ENCODE measurements at places on chromosomes 12 and 14. TPM values are rescaled to one million over a fixed set of nuclear protein-coding genes. Genes with fewer than 3 reads are reported as not detected.

GRCh38 chr12:39413836-39414771 lies 28.8 kb downstream of the KIF21A start:
- H3K36me3 ChIP-seq = no peaks in the 10 kb centered on the region
- peaks cover 9% of the 10 kb centered on the region for H3K4me1 ChIP-seq
- no peak overlapping the region for H3K27ac ChIP-seq

DNA sequence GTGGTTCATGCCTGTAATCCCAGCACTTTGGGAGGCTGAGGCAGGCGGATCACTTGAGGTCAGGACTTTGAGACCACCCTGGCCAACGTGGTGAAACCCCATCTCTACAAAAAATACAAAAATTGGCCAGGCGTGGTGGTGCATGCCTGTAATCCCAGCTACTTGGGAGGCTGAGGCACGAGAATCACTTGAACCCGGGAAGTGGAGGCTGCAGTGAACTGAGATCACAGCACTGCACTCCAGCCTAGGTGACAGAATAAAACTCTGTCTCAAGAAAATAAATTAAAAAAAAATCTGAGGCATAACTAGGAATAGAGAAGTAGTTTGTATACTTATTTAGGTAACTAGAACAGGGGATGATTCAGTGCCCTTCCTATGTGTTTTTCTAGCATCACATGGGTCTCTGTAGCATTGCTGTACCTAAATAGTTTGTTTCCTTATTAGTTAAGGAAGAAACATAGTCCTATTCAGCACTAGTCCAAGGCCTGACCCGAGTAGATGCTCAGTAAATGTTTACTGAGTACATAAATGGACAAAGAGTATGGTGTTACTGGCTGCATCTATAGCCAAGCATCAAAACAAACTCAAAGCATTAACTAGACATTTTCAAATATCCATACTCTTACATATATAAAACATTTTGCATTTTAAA lies 21.7 kb downstream of the TAOK3 start:
- H3K36me3 ChIP-seq = peaks cover 25% of the 10 kb centered on the region
- no peaks in the 10 kb centered on the region for H3K27me3 ChIP-seq
- H3K4me1 ChIP-seq = peaks cover 22% of the 10 kb centered on the region
- H3K4me3 ChIP-seq = no peak overlapping the region

GRCh38 chr12:112349431-112349830 lies 32.8 kb downstream of the HECTD4 start:
- DNase-seq = no peak
- H3K4me3 ChIP-seq = no peak overlapping the region
- H3K36me3 ChIP-seq = no peaks in the 10 kb centered on the region

- peaks cover 19% of the 10 kb centered on the region for H3K4me1 ChIP-seq
- H3K27me3 ChIP-seq = peaks cover 68% of the 10 kb centered on the region
- H3K4me3 ChIP-seq = peak overlapping the region; percentile 82
- H3K27ac ChIP-seq = no peak overlapping the region
- DNase-seq = no peak
Measured at GRCh38 chr14:51095854-51096823, 1.2 kb upstream of the TRIM9 start.

- H3K4me1 ChIP-seq = peaks cover 11% of the 10 kb centered on the region
- DNase-seq = no peak
- no peaks in the 10 kb centered on the region for H3K27me3 ChIP-seq
- H3K36me3 ChIP-seq = peaks cover 61% of the 10 kb centered on the region
Measured at GRCh38 chr14:63986789-63987533, 134.2 kb downstream of the SYNE2 start.

GRCh38 chr12:13670285-13670866 lies 311.0 kb downstream of the GRIN2B start:
- H3K4me3 ChIP-seq = no peak overlapping the region
- no peak for DNase-seq
- no peaks in the 10 kb centered on the region for H3K4me1 ChIP-seq
- H3K36me3 ChIP-seq = no peaks in the 10 kb centered on the region
- no peak overlapping the region for H3K27ac ChIP-seq
- H3K27me3 ChIP-seq = peaks cover 5% of the 10 kb centered on the region

DNA sequence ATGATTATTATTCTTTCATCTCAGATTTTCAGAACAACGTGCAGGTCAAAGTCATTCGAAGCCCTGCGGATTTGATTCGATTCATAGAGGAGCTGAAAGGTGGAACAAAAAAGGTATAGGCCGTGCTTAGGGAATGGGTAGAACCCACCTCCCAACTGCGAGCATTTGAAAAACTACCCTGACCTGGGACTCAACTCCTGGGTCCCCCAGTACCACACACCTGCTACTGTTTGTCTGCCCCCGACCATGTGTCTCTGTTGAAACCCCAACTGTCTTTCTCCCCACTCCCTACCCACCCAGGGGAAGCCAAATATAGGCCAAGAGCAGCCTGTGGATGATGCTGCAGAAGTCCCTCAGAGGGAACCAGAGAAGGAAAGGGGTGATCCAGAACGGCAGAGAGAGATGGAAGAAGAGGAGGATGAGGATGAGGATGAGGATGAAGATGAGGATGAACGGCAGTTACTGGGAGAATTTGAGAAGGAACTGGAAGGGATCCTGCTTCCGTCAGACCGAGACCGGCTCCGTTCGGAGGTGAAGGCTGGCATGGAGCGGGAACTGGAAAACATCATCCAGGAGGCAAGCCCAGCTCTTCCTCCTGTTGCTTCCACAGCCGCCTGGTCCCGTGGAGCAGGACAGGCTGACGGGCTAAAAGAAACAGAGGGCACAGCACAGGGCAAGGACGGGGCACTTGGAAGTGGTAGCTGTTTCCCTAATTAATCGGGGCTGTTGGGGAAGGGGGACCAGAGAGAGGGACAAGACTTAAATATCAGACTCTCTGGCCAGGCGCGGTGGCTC lies 20.5 kb downstream of the AGAP2 start:
- H3K27ac ChIP-seq = no peak overlapping the region
- H3K4me3 ChIP-seq = no peak overlapping the region
- peaks cover 46% of the 10 kb centered on the region for H3K36me3 ChIP-seq
- no peaks in the 10 kb centered on the region for H3K27me3 ChIP-seq

GRCh38 chr12:93638954-93639353 lies 38.2 kb upstream of the CRADD start:
- no peak overlapping the region for H3K4me3 ChIP-seq
- DNase-seq = no peak
- peaks cover 28% of the 10 kb centered on the region for H3K27me3 ChIP-seq
- no peaks in the 10 kb centered on the region for H3K4me1 ChIP-seq
- no peaks in the 10 kb centered on the region for H3K36me3 ChIP-seq

GRCh38 chr14:100671386-100671901 lies 55.2 kb upstream of the DLK1 start:
- H3K36me3 ChIP-seq = no peaks in the 10 kb centered on the region
- H3K27ac ChIP-seq = no peak overlapping the region
- DNase-seq = no peak
- H3K27me3 ChIP-seq = peaks cover 41% of the 10 kb centered on the region
- no peaks in the 10 kb centered on the region for H3K4me1 ChIP-seq

DNA sequence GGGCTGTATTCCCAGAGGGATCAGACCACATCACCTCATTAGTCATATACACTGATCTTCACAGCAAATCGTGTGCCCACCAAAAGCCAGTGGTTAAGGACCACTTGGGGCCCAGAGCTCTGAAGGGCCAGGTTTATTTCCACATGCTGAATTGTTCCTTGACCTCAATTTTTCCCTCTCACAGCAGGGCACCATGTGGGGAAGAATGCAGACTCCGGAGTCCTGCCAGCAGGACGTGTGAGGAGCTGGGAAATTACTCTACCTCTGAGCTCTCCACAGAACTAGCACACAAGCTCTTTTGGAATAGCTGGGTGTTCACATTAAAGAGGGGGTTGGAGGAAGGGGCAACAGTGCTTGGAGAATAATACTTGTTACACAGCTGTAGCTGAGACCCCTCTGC lies 57.6 kb upstream of the SEL1L start:
- no peaks in the 10 kb centered on the region for H3K4me1 ChIP-seq
- H3K27me3 ChIP-seq = peaks cover 5% of the 10 kb centered on the region
- DNase-seq = no peak
- H3K36me3 ChIP-seq = no peaks in the 10 kb centered on the region

- no peak overlapping the region for H3K27ac ChIP-seq
- no peak for DNase-seq
- H3K4me1 ChIP-seq = no peaks in the 10 kb centered on the region
- H3K27me3 ChIP-seq = no peaks in the 10 kb centered on the region
Measured at GRCh38 chr12:117447665-117448366, 86.4 kb upstream of the NOS1 start.

- H3K4me1 ChIP-seq = no peaks in the 10 kb centered on the region
- no peak overlapping the region for H3K27ac ChIP-seq
- H3K4me3 ChIP-seq = no peak overlapping the region
- no peaks in the 10 kb centered on the region for H3K27me3 ChIP-seq
- no peak for DNase-seq
Measured at GRCh38 chr12:105813201-105813600, 325.6 kb downstream of the NUAK1 start.

DNA sequence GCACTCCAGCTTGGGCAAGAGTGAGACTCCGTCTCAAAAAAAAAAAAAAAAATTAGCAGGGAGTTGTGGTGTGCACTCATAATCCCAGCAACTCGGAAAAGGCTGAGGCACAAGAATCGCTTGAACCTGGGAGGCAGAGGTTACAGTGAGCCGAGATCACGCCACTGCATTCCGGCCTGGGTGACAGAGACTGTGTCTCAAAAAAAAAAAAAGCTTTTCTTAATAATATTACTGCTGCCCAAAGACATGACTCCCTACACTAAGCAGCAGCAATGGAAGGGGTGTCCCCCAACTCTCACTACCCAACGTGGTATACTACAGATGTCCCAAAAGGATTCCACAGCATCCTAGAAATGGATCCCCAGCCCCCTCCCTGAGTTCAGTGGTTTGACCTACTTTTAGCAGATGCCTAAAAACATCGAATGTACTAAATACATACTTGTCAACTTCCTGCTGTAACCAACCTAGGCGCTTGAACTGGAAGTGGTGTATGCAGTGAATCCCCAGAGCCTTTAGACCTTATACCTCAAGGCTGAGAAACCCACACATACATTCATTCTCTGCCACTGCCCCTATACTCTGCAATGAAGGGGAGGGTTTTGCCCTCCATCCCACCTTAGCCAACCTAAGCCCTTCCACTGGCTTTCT lies 8.5 kb upstream of the FKBP11 start:
- H3K4me1 ChIP-seq = peaks cover 19% of the 10 kb centered on the region
- peaks cover 37% of the 10 kb centered on the region for H3K36me3 ChIP-seq
- peak overlapping the region; percentile 84 for H3K27ac ChIP-seq

- no peak for DNase-seq
- no peak overlapping the region for H3K4me3 ChIP-seq
- H3K4me1 ChIP-seq = no peaks in the 10 kb centered on the region
- H3K27ac ChIP-seq = no peak overlapping the region
Measured at GRCh38 chr14:36944307-36945010, 227.9 kb downstream of the SLC25A21 start.

- no peaks in the 10 kb centered on the region for H3K4me1 ChIP-seq
- no peak overlapping the region for H3K4me3 ChIP-seq
- peaks cover 6% of the 10 kb centered on the region for H3K27me3 ChIP-seq
- no peak for DNase-seq
- no peaks in the 10 kb centered on the region for H3K36me3 ChIP-seq
Measured at GRCh38 chr12:65984227-65984479, 146.4 kb downstream of the LLPH start.

- H3K36me3 ChIP-seq = no peaks in the 10 kb centered on the region
- peaks cover 67% of the 10 kb centered on the region for H3K27me3 ChIP-seq
- H3K4me1 ChIP-seq = peaks cover 5% of the 10 kb centered on the region
- H3K27ac ChIP-seq = no peak overlapping the region
- DNase-seq = no peak
- no peak overlapping the region for H3K4me3 ChIP-seq
Measured at GRCh38 chr14:92252323-92252722, 70.6 kb upstream of the SLC24A4 start.

DNA sequence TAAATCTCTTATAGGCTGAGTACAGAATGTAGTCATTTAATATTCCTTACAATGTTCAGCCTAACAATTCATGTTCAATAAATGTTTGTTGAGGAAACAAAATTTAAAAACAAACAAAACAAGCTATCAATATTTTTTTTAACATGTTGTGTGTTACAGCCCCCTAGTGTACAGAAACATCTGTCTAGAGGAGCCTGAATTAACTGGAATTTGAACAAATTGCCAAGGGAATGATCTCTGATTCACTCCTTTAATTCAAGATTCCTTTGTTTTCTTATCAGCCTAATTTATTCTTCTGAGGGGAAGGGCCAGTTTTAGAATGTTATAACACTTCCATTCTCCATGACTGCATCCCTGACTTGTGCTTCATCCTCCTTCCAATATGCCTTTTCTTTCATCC lies 127.2 kb downstream of the CMAS start:
- peaks cover 4% of the 10 kb centered on the region for H3K4me1 ChIP-seq
- H3K27ac ChIP-seq = no peak overlapping the region
- H3K27me3 ChIP-seq = no peaks in the 10 kb centered on the region
- H3K36me3 ChIP-seq = no peaks in the 10 kb centered on the region

- H3K36me3 ChIP-seq = peaks cover 24% of the 10 kb centered on the region
- no peak overlapping the region for H3K4me3 ChIP-seq
- H3K4me1 ChIP-seq = peaks cover 8% of the 10 kb centered on the region
- H3K27ac ChIP-seq = no peak overlapping the region
- H3K27me3 ChIP-seq = no peaks in the 10 kb centered on the region
Measured at GRCh38 chr14:63371033-63371432, 52.3 kb upstream of the GPHB5 start.

DNA sequence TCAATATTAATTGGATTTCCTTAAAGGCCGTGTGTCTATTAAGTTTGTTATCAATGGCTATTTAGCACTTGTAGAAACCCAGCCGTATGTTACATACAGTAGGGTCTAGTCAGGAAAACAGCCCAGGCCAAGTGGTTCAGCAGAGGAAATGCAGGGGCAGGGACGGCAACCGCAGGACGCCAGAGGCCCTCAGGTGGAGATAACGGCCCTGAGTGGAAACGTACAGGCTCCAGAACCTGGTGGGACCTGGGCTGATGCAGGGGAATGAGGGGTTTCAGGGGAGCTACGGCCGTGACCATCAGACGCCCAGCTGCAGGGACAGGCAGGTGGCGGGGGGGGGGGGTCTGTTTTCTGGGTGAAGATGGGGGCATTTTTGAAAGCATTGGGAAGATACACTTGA lies 3.7 kb upstream of the ANKLE2 start:
- peak overlapping the region; percentile 69 for H3K27ac ChIP-seq
- peaks cover 24% of the 10 kb centered on the region for H3K36me3 ChIP-seq
- no peak for DNase-seq
- H3K27me3 ChIP-seq = no peaks in the 10 kb centered on the region
- peaks cover 54% of the 10 kb centered on the region for H3K4me1 ChIP-seq
- no peak overlapping the region for H3K4me3 ChIP-seq

DNA sequence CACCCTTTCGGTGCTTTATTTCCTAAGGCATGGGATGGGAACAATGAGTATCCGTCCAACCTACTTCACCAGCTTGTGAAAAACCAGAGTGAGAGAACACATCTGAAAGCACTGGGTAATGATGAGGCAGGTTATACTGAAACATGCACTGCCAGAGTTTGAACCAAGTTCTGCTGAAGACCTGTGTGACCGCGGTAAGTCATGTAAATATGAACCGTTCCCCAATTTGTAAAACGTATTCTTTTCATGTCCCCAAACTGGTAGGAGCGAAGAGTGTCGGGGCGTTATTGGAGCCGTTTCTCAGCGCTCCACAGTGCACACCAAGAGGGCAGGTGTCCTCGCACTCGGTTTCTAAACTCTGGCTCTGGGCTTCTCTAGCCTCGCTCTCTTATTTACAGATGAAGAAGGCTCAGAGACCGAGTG lies 788 bp upstream of the NGDN start:
- no peak for DNase-seq
- peaks cover 12% of the 10 kb centered on the region for H3K4me1 ChIP-seq
- no peak overlapping the region for H3K27ac ChIP-seq

ST8SIA1 gene
- total RNA-seq = 0.62 TPM

OVCH1 gene
- total RNA-seq = not detected

AMDHD1 gene
- total RNA-seq = 1.4 TPM

ENDOU gene
- not detected for total RNA-seq

PMEL gene
- 0.37 TPM for total RNA-seq

AKAP5 gene
- 0.99 TPM for total RNA-seq

CAND1 gene
- 143 TPM for total RNA-seq

ZDHHC22 gene
- not detected for total RNA-seq

Measured in activated CD4-positive, alpha-beta T cell treated with anti-CD3 and anti-CD28 coated beads, Interleukin-2, amount 10 ng/mL, durations not matched to agents 7 days and 5 days (primary cell).